ENCODE measurements at places on chromosomes 3 and 15. TPM values are rescaled to one million over a fixed set of nuclear protein-coding genes. Genes with fewer than 3 reads are reported as not detected.
A peak's percentile ranks its signal among the peaks of the same experiment; 100 is the strongest.

Gene IQCF2
- total RNA-seq, result not detected

Gene TMCO5A
- total RNA-seq, result not detected

DNA sequence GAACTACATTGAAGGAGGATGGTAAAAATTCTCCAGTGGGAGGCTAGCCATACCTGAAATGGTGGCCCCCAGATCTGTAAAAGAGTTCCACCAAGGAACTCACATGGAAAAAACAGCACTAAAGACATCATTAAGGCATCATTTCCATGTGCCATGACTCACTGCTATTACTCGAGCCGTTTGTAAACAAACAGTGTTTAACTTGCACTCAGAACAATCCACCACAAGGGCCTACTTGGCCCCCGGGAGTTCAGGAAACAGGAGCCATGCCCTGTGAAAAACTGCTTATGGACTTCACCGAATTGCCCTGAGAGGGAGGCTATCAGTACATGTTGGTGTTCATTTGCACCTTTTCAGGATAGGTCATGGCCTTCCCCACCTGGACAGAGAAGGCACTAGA is 18.2 kb downstream of the CCR4 start:
- peak; percentile 39 for DNase-seq

- no peak for DNase-seq
These were observed 89.7 kb upstream of the PHLDB2 start for GRCh38 chr3:111769110-111769991.

GRCh38 chr3:24145481-24145880 is 200.4 kb downstream of the NR1D2 start:
- no peak for DNase-seq

GRCh38 chr15:92011611-92012367 is 158.3 kb downstream of the SLCO3A1 start:
- no peak for DNase-seq

- no peak for DNase-seq
These were observed 928.7 kb downstream of the DIPK2A start for GRCh38 chr3:144900366-144900765.

- DNase-seq, result no peak
These were observed 388.2 kb downstream of the CACNA2D3 start for GRCh38 chr3:54510506-54510905.

DNA sequence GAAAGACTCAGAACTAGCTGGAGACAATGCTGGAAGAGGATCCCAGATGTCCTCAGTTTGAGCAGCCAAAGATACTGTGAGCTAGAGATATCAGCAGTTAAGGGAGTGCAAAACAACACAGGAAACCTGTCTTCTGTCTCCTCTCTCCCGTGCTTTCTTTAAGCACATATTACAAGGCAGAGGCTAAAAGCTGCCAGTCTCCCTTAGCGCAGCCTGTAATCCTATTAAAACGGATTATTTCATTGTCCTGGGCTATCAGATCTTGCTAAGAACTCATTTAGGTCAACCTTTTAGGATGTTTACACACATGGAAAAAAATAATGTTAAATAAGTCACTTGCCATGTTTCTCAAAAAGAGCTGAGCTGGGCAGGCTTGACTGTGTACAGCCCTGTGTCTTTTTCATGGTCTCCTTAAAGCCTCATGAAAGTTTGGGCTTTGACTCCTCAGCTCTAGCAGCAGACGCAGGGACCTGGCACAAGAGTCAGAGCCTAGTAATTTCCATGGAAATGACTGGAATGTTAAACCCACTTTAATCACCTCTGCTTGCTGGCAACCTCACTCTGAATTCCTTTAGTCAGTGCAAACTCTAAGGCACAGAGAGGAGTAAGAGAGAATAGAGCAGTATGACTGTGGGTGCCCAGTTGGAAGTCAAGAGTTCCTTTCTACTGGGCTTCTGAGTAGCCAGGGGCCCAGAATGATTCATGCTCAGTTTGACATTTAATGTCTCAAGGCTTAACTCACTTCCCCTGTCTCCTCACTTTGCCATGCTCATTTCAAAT is 491.9 kb downstream of the NTRK3 start:
- DNase-seq, result peak; percentile 28

Gene RETNLB
- not detected for total RNA-seq

Gene EIF5A2
- total RNA-seq, result 12.2 TPM

Gene KLHL40
- total RNA-seq, result not detected

Gene ZIC4
- not detected for total RNA-seq

Gene RLBP1
- not detected for total RNA-seq

- no peak for DNase-seq
These were observed 65.2 kb upstream of the UBE2E1 start for GRCh38 chr3:23740517-23740965.

DNA sequence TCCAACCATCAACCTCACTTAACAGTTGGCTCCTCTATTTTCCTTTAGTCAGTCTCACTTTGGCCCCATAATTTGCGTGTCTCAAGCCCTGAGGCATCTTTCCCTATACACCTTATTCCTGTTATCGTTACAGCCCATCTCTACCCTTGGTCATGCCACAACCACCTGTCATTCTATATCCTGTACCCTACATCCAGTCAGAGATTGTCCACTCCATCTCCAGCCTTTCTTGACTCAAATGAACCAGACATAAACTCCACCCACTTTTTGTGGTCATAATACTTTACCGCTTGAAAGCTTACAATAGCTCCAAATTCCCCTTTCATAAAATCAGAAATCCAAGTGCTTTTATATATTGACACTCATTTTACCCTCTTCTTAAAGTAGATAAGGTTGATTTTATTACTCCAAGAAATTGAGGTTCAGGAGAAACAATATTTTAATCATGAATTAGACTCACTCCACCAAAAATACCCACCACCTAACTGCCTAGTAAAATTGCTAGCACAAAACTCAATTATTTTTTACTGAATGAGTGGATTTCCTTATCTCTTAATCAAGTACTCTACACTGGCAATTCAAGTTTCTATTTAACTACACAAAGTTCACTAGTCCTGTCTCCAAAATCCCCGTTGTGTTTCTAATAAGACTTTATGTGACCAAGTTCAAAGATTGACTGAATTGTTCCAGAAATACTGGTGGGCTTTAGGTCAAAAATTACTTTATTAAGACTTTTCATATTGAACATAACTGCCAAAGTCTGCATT is 9.1 kb downstream of the CCR4 start:
- no peak for DNase-seq

Gene COL6A6
- total RNA-seq, result under 0.01 TPM

- DNase-seq, result no peak
These were observed 113.4 kb upstream of the CBLB start for GRCh38 chr3:105982207-105982606.

Gene THAP10
- 2.6 TPM for total RNA-seq

DNA sequence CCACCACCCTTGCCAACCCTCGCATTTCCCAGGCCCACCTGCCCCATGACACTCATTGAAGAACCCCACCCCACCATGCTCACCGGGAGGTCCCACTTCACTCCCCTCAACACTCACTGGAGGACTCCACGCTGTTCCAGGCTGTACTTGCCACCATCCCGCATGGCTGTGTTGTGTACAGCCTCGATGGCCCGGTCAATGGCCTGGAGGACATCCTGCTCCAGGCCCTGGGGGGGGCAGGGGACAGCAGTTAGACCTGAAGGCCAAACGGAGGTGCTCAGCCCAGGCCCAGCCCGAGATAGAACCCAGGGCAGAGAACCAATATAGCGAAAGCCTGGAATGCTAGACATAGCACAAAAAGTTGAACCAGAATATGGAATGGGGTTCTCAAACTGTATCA is 2.9 kb downstream of the NCKIPSD start:
- DNase-seq, result no peak

Gene CERS3
- not detected for total RNA-seq

DNA sequence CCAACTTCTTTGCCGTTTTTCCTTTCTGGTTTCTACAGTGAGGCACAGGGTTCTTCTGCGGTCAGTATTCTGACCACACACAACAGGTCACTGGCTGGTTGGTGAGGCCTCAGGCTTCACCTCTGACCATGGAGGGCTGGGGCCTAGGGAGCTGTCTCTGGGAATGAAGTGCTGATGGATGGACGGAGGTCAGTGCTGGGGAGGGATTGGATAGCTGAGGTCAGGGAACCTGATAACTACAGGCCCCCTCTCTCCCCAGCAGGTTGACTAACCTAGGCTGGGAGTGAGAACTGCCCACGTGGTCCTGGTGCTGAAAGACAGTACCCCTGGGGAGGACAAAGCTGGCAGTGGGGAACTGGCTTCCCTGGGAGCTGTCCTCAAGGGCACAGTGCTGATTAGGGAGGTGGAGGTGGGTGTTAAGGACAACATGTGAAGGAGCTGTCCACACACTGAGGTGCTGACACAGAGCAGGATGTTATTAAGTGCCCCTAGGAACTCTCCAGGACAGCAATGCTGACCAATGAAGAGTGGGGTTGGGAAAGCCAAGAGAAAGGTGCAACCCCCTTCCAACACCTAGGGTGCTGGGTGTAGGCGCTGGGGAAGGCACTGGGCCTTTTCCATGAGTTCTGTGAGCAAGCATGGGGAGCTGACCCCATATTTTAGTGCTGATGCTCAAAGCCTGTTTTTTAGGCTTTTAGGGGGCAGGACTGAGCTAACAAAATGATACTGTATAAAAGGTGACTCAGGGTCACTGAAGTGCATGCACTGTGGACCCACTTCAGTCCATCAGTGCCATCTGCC is 45.2 kb downstream of the ATP2B2 start:
- DNase-seq, result peak; percentile 74

DNA sequence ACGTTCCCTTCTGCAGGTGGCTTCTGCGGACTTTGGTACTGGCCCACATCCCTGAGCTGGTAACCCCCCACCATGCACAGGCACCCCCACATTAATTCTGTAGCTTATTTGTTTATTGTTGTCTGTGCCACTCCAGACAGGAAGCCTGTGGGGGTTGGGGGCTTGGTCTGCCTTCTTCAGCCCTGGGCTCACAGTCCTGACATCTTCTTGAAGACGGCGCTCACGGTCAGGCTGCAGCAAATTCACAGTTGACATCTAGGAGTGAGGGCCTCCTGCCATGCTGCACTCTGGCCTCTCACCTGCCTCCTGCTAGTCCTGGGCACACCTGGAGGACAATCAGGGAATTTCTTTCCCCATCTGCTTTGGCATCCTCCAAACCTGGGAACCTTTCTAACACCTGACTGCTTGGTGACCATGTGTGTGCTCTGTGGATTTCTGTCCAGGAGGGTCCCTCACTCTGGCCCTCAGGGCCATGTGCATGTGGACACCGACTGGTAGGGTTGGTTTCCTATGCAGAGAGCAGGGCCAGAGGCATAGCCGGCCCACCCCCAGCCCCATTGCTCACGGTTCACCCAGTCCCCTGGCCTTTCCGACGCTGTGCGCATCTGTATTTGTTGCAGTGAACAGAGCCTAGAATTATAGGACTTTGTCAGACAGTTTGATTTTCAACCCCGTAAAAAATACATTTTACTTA is 68.8 kb downstream of the APBA2 start:
- DNase-seq, result no peak

DNA sequence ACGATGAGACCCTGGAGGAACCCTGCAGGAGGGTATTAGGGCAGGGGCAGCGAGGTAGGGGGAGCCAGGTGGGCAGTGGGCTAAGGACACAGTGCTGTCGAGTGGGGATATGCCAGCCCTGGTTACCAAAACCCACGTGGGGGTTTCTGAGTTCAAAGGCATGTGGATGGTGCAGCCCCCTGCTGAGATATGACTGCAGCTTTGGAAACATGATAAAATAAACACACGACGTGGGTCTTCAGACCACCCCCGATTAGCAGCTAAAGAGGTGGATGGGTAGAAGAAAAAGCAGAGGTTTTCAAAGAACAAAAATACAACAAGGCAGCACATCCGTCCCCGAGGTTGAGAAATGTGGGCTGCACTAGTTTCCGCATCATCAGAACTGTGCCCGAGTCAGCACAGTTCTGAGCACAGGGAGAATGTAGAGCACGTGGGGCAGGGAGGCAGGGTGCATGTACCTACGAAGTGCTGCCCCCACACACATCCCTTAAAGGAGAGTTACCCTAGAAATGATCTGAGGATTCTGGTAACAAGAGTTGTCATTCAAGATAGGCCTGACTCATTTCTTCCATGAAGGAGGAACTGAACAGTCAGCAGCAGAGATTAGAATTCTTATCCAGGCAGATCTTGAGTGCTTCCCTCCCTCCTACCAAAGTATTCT is 121.3 kb downstream of the RPLP1 start:
- DNase-seq, result no peak

- DNase-seq, result no peak
These were observed 375.2 kb downstream of the FGF12 start for GRCh38 chr3:192352142-192352541.

Gene GNAI2
- total RNA-seq, result 297 TPM

Gene TMOD2
- total RNA-seq, result 5.2 TPM

DNA sequence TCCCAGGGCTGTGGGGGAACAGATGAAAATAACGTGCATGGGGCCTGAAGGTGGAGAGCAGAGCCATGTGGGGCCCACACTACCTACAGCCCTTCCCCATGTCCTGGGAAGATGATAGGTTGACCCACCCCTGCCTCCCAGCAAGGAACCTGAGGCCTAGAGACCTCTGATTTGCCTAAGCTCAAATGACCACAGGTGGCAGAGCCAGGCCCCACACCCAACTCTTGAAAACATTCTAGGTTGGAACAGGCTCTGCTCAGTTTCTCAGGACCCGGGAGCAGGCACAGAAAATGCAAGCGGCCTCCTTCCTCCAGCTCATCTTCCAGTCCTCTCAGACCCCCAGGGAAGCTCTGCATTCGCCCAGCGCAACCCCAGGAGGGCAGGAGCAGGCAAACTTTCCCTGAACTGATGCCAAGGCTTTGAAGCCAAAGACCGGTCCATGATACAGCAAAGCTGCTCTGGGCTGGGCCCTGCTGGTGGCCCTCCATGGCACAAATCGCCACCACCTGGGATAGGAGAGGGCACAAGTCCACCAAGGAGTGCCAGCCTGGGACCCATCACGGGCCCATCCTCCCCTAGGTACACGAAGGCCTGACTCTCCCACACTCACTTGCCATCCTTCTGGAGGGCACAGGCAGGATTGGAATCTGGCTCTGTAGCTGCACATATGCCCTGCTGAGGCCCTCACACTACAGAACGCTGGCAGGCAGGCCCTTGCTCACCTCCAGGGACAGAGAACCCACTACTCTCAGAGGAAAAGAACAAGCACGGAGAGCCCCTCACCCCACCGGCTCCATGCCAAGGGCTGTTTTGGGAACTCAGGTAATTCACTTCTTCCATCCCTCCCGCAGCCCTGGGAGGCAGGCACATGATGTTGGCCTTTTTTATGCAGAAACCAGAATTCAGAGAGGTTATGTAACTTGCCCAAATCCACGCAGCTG is 51.0 kb upstream of the FURIN start:
- no peak for DNase-seq

- no peak for DNase-seq
These were observed 62.6 kb downstream of the ESYT3 start for GRCh38 chr3:138497021-138497420.

Gene GABRR3
- not detected for total RNA-seq

- DNase-seq, result no peak
These were observed 45.0 kb downstream of the IQSEC1 start for GRCh38 chr3:13028010-13028821.

Gene SYNPR
- total RNA-seq, result not detected

GRCh38 chr3:11641683-11642430 is 1.9 kb downstream of the VGLL4 start:
- DNase-seq, result peak; percentile 83

Gene HIGD2B
- total RNA-seq, result 0.32 TPM

DNA sequence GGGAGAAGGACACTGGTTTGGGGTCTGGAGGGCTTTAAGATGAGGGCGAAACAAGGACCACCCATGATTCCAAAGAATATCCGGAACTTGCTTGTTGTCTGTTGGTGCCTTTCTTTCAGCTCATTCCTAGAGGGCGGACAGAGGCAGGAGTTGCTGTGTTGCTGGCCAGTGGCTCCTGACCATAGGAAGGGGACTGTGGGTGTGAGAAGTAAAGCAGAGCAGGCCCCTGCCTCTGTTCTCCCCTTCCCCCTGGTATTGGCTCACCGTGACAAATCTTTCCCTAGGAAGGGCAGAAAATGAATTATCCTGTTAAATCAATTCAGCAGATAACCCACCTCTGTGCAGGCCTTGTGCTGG is 89.1 kb downstream of the LIPC start:
- DNase-seq, result no peak

Gene C3orf70
- 4.2 TPM for total RNA-seq

Gene ROBO2
- total RNA-seq, result 6.1 TPM
